ENCODE measurements at places on chromosomes 6 and 20. TPM values are rescaled to one million over a fixed set of nuclear protein-coding genes. Genes with fewer than 3 reads are reported as not detected.

GRCh38 chr6:53159558-53159957, 10.9 kb upstream of the GCM1 start:
- no peak for DNase-seq

GRCh38 chr6:110823146-110823545, 7.9 kb upstream of the CDK19 start:
- DNase-seq, result no peak

DNA sequence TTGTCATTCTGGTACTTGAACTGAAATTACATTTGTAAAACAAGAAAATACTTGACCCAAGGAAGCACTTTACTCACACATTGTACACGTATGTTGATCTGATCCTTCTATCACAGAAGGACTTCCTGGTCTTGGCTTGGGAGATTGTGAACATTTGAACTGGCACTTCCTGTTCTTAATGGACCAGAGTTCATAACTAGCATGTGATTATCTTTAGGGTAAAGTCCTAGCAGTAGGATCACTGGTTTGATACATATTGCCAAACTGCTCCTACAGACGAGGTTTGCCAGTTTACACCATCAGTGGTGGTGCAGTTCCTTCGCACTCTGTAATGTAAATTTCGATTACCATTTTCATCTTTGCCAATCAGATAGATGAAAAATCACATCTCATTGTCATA, 12.7 kb downstream of the HECA start:
- DNase-seq, result no peak

DNA sequence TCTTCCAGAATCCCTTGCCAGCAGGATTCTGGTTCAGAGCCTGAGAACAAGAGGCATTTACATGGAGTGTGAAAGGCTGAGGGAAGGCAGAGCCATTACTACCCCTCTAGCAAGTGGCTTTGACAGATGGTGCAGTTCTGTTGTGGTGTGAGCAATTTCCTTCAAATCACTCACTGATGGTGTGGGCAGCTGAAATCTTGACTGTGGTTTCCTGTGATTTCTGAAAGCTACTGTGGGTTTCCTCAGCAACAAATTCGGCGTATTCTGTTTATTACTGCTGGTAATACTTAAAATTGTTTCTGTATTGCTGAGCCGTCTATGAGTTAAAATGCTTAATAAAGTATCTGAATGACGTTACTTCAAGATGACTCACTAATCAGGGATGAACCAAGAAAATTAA, 181.5 kb upstream of the TCF21 start:
- no peak for DNase-seq

DNA sequence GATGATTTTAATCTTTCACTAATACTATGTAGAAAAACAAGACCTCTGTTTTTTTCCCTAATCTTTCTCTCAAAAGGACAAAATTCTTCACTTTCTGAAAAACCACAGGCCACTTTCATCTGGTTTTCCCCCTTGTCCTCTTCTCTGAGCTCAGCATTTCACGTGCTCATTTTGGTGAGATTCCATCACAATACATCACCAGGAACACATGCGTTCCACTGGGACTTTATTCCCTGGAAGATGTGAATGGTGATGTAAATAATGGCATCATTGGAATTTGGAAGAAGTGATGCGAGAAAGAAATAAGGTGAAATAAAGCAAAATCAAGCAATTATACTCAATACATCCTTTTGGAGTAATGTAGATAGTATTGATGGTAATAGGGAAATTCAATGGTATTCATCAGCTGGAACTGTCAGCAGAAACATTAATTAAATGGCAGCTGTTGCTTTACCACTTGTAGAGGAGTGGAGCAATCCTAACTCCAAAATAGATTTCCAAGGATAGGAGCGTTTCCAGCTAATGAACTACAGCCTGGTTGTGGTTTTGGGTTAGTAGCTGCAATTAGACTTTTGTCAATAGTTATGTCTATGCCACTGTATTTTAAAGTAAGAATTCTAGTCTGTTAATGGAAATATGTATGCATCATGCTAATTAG, 11.5 kb downstream of the FILIP1 start:
- DNase-seq, result no peak

GRCh38 chr6:141056945-141057625, 1075.6 kb upstream of the GJE1 start:
- DNase-seq, result no peak

DNA sequence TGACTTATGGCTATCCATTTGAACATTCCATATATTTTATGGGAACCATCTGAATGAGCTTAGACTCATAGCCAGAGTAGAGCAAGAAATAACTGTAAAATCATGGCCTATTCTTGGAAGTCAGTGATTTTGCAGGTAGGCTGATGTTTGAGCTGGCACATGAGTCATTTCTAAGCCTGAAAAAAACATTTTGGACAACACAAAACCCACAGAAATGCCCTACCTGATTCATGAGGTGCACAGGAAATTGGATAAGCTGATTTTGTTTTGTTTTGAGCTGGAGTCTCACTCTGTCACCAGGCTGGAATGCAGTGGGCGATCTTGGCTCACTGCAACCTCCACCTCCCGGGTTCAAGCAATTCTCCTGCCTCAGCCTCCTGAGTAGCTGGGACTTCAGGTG, 443.0 kb downstream of the PKHD1 start:
- no peak for DNase-seq

DNA sequence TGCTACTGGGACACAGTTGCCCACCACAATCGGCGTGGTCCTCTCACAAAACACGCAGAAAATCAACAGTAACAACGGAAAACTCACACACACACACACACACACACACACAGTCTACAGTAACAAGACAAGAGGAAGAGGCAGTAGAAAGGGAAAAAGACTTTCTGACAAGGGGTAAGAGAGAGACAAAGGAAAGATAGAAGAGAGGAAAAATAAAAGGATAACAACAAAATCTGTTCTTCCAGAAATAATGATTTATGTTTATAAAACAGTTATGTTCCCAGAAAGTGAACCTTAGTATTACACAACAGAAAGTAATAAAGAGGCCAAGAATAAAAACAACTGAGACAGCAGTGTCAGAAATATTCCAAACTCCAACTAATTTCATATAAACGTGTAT, 2.9 kb downstream of the RANBP9 start:
- DNase-seq, result no peak

DNA sequence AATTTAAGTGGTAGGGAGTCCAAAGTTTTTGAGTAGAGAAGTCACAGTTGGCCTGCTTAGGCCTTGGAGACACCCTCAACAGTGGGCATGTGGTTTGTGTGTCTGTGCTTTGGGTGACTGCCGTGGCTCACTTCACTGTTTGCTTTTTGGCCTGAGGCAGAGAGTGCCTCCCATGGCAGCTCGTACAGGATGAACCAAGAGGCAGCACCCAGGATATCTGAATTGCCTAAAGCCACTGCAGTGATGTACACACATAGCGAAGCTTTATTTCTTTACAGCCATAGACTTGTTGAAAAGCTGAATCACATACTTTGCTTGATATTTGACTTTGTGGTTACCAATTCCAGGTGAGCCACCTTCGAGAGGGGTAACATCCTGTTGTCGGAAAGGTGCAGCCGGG, 21.6 kb downstream of the RREB1 start:
- no peak for DNase-seq

DNA sequence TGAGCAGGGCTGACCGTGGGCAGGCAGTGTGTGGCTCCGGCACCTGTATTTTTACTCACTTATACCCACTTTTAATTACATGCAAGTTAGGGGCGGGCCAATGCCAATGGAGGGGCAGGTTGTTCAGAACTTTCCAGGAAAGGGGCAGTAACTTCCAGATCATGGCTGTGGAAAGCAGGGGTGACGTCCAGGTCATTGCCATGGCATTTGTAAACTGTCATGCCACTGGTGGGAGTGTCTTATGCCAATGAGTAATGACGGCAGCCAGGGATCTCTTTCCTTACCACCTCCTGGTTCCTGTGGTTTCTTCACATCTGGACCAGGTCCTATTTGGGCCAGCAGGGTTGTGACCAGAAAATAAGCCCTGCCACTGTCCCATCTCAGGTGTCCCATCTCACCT, 258.7 kb downstream of the THBS2 start:
- no peak for DNase-seq

DNA sequence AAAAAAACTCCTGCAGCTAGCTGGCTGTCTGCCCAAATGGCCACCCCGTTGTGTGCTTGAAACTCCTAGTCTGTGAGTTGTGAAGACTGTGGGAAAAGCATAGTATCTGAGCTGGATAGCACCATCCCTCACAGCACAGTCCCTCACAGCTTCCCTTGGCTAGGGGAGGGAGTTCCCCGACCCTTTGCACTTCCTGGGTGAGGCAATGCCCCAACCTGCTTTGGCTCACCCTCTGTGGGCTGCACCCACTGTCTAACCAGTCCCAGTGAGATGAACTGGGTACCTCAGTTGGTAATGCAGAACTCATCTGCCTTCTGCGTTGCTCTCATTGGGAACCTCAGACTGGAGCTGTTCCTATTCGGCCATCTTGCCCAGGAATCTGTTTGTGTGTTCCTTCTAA, 260.6 kb upstream of the STXBP5 start:
- no peak for DNase-seq

GRCh38 chr6:14635934-14636591, 518.5 kb downstream of the CD83 start:
- DNase-seq, result no peak

The SOBP gene
- 42.4 TPM for total RNA-seq

The CALHM6 gene
- 4.5 TPM for total RNA-seq

The EYS gene
- 2.0 TPM for total RNA-seq

The BPIFB1 gene
- not detected for total RNA-seq

The SMLR1 gene
- total RNA-seq, result not detected

The EYA2 gene
- total RNA-seq, result 2.4 TPM
